ENCODE measurements at places on chromosomes 3 and 15.

GRCh38 chr3:110625201-110625747, 446.3 kb upstream of the NECTIN3 start:
- peak; percentile 8 for DNase-seq

- peak; percentile 19 for DNase-seq
Measured at GRCh38 chr3:159840703-159841299, 147.8 kb upstream of the IL12A start.

DNA sequence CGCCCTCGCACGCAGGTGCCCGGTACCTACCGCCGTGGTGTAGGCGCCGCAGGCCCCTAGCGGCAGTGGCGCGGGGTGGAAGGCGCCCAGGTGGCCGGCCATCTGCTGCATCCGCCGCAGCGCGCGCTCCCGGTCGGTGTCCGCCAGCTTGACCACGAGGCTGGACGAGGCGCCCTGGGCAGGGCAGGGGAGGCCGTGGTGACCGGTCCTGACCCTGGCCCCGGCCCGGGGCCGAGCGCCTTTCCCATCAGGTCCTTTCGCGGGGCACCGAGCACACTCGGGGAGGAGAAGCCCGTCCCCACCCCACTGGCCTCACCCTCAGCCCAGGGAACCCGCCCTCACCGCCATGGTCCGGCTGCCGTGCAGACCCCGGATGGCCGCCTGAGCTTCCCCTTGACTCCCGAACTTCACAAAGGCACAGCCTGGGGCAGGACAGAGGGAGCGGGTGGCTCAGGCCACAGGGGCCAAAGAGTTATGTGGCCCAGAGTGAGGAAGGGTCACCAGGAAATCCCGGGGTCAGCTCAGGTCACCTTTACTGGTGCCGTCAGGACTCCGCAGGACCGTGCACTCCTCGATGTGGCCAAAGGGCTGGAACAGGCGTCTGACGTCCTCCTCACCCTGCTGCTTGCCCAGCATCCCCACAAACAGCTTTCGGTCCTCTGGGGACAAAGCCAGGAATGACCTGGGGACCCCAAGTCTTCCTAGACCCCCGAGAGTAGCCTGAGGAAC, 17.4 kb upstream of the PARP6 start:
- no peak for DNase-seq

DNA sequence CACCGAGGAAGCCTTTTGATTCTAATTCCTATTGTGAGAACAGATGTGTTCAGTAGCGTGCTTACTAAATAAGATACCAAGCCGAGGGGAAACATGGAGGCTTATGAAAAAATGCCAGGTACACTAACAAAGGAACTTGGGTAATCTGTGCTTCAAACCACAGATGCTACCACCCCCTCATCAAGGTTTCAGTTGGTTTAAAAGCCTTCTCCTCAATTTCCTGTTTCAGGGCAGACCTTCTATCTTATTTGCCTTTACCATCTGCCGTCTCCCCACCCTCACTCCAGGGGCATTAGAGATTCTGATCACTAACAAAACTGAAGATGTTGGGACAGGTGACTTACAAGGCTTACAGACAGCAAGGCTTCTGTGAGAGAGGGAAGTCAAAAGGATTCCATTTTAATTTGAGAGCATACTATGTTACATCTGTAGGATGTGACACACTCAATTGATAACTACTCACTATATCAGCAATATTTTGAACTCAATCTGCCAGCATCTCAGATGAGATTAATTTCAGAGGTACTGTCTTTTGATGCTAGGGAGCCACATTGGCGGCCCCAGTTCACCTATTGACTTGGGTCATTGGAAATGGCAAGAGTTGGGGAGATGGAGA, 60.6 kb upstream of the PLCL2 start:
- DNase-seq, result no peak

- no peak for DNase-seq
Measured at GRCh38 chr15:37107071-37107743, 6.9 kb upstream of the MEIS2 start.

DNA sequence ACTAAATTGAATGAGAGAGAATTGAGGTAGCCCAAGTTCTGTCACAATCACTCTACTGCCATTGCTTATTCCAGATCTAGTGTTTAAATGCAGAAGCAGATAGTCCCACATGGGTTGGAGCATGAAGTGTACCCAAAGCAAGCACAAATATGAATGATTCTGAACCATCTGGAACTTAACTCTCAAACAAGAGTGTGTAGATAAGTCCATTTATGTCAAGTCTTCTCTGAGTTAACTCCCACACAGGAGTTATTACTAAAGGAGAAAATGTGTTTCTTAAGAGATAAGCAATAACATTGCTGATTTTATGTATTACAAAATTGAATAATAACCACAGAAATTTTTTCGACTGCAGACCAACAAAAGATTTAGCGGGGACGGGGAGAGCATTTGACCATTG, 33.6 kb downstream of the PAQR9 start:
- DNase-seq, result peak; percentile 42
